T-helper 9 cell (primary cell): ENCODE measurements at places on chromosomes 2 and 18.

DNA sequence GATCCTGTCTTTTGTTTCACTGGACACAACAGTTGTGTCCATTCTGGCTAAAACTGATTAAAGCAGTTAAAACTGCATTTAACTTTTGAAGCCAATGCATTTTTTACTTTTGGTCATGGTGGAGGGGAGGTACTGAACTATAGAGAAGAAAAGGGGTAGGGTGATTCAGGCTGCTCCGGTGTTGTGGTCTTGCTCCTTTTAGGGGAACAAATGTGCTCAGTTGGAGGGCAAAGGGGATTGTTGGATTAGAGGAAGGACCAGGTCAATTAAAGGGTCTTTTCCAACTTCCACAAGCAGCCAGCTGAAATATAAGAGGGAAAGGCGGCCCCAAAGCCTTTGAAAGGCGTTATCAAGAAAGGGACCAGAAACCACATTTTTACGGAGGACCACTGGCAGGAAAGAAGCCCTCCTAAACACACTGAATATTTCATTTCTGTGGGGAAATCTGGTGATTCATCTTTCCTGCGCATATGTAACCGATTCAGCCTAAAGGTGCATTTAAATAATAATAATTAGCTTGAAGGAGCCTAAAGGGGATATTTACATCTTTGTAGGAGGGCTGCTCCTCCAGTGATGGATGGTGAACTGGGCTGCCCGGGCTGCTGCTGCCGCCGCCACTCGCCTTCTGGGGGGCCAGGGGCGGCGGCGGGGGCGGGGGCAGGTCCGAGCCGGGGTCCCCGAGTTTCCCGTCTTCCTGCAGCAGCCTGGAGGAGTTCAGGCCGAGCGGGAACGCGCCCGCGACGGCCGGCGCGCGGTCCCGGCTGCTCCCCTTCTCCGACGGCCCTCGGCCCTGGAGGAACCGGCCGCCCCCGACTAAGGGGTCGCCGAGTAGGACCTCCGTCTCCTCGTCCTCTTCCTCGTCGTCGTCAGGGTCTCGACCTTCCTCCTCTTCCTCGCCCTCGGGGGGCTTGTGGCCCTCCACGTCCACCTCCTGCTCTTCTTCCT, 5.2 kb downstream of the SKOR2 start:
- no peak for DNase-seq

DNA sequence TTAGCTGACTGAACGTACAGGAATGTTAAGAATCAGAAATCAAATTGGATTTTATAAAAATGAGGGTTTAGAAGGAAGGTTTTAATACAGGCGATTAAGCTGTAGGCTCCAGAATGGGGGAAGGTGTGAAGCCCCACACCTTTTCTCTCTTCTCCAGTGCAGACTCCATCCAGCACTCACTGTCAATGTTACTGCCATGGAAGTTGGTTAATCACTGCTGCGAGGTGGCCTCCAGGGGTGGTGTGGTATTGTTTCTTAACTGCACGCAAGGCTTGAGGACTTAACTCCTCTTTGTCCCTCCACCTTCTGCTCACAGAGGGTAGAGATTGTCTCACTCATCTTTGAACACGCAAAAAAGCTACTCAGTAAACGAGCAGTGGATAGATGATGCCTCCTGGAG, 26.9 kb upstream of the YWHAQ start:
- no peak for DNase-seq

DNA sequence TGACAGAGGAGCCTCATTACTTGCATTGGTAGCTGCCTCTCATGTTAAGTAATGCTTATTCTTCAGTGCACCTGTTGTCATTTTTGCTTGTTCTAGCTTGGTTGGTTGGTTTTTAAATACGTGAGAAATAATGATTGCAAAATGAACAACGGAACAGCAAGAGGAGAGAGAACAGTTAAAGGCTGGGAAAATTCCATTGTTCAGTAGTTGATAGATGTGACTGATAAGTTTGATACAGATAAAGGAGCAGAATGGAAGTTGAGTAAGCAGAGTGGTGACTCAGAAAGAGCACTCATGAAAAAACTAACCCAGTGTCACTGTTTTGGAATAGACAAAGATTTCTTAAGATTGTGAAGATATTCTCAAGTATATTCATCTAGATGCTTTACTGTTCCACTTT, 50.5 kb downstream of the MTA3 start:
- no peak for DNase-seq

DNA sequence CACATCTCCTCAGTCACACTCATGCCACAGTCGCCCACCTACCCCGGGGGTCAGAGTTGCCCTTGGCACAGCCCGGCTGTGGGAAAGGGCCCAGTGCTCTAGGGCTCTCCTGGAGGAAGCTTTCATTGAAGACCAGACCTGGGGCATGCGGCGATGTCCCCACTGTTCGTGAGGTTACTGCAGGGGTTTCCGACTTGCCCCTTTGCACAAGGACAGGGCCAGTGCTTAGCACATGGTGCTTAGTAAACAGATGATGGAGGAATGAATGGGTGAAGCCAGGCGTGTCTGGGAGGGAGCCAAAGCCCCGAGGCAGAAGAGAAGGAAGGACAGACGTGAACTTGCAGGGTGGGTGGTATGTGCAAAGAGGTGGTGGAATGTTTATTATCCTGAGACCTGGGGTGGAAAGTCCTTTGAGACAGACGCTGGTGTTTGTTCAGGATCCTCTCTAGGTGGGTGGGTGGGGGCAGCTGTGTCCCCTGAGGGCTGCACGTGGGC, 205.9 kb upstream of the ARL4C start:
- no peak for DNase-seq

GRCh38 chr18:8208716-8209115, 400.5 kb upstream of the RAB12 start:
- no peak for DNase-seq

DNA sequence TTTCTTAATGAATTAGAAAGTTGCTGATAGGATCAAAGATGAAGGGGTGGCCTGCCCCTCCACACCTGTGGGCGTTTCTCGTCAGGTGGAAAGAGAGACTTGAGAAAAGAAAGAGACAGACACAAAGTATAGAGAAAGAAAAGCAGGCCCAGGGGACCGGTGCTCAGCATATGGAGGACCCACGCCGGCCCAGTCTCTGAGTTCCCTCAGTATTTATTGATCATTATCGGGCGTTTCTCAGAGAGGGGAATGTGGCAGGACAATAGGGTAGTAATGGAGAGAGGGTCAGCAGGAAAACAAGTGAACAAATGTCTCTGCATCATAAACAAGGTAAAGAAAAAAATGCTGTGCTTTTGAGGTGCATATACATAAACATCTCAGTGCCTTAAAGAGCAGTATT, 144.3 kb downstream of the CCDC102B start:
- no peak for DNase-seq

DNA sequence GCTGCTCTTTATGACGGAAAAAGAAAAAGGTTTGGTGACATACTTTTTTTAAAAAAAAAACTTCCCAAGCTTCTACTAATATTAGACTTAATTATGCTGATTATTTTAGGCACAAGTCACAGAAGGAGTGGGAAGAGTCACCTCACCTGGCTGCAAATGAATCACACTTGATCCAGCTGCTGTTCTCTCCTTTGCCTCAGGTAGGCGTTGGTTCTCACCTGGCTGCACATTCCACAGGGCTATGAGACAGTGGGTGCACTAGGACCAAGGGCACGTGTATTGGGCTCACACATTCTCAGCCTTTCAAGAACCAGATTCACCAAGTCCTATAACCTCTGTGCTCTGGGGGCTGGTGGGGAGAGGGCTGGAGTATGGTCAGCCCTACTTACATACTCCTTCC, 93.3 kb downstream of the TGFA start:
- DNase-seq, result no peak

DNA sequence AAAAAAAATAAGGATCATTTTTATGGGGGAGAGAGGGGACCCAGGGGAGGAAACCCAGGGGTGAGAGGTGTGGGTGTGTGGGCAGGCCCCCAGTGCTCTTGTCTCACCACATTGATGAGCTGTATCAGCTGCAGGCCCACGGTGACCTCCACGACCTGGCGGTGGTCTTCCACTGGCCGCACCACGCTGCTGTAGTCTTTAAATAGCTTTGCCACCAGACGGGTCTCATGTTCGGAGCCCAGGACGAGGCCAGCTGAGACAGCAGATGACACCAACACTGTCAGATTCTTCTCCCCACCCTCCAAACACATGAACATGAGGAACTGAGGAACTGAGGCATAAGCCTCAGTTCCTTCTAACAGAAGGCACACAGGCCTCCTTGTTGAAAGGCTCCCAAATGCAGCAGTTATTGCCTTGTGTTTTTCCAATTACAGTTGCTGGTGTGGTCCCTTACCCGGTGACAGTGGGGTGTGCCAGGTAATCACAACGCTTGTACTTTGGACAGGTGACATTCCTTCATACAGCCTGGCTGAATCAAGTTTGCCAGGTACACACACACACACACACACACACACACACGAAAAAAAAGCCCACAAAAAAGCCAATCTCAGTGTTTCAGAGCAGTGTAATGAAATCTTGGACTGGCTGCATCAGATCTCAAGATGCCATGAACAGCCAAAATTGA, 4.7 kb downstream of the CHRNA1 start:
- no peak for DNase-seq

DNA sequence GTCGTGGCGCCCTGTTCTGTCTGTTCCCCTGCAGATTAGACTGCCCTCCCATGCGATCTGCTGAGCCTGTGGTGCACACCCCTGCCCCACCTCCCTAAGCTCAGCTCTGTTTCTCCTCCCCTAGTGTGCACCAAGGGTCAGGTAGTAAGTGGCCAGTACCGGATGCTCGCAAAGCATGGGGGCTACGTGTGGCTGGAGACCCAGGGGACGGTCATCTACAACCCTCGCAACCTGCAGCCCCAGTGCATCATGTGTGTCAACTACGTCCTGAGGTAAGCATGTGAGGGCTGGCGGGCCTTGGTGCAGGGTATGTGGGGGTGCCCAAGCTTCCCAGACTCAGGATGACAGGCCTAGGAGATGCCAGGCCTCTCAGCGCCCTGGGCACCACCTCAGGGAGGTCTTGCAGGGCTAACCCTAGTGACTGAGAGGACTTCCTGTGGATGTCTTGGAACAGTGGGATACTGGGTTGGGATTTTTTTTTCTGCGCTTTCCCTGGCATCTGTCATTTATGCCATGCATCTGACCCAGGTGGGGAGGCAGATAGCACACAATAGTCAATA, 78.4 kb downstream of the EPAS1 start:
- no peak for DNase-seq

GRCh38 chr18:63138436-63139340, 180.9 kb downstream of the BCL2 start:
- no peak for DNase-seq
